ENCODE measurements at places on chromosomes 13 and 19.

GRCh38 chr13:47133011-47133445, 236.2 kb upstream of the HTR2A start:
- DNase-seq: no peak

GRCh38 chr13:30735872-30736175, 481 bp downstream of the ALOX5AP start:
- DNase-seq: no peak

- no peak for DNase-seq
These were observed 40.4 kb upstream of the PDCD5 start for GRCh38 chr19:32540621-32541020.

DNA sequence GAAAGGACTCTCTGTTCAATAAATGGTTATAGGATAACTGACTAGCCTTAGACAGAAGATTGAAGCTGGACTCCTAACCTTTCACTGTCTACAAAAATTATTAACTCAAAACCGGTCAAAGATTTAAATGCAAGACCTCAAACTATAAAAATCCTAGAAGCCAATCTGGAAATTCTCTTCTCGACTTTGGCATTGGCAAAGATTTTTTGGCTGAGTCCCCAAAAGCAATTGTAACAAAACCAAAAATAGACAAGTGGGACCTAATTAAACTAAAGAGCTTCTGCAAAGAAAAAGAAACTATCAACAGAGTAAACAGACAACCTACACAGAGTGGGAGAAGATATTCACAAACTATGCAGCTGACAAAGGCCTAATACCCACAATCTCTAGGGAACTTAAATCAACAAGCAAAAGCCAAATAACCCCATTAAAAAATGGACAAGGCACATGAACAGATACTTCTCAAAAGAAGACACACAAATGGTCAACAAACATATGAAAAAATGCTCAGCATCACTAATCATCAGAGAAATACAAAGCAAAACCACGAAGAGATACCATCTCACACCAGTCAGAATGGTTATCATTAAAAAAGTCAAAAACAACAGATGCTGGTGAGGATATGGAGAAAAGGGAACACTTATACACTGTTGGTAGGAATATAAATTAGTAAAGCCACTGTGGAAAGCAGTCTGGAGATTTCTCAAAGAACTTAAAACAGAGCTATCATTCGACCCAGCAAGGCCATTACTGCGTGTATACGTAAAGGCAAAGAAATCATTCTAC, 266.3 kb downstream of the DNAJC15 start:
- DNase-seq: no peak

DNA sequence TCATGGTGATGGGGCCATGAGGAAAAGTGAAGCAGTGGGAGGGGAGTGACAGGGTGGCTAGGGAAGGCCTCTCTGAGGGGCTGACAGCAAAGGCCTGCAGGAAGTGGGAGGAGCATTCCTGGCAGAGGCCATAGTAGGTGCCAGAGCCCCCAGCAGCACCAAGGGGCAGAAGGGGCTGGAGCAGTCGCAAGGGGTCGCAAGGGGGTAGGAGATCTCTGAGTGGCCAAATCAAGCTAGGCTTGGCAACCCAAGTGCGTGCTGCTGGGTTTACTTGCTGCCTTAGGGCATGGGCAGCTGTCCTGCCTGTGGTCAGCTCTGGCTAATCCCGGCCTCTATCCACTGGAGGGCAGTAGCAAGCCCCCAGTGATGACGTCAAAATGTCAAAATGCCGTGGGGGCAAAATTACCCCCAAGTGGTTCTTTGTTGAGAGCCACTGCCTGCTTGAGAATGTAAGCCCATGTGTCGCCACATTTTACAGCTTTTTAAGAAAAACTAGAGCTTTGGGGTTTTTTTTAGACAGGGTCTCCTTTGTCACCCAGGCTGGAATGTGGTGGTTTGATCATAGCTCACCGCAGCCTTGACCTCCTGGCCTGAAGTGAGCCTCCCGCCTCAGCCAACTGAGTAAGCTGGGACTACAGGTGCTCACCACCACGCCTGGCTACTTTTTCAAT, 11.8 kb downstream of the CCDC97 start:
- no peak for DNase-seq

- peak; percentile 82 for DNase-seq
These were observed 892 bp downstream of the TRIR start for GRCh38 chr19:12733369-12734214.

- DNase-seq: no peak
These were observed 648.5 kb downstream of the PCDH9 start for GRCh38 chr13:66581675-66582074.

DNA sequence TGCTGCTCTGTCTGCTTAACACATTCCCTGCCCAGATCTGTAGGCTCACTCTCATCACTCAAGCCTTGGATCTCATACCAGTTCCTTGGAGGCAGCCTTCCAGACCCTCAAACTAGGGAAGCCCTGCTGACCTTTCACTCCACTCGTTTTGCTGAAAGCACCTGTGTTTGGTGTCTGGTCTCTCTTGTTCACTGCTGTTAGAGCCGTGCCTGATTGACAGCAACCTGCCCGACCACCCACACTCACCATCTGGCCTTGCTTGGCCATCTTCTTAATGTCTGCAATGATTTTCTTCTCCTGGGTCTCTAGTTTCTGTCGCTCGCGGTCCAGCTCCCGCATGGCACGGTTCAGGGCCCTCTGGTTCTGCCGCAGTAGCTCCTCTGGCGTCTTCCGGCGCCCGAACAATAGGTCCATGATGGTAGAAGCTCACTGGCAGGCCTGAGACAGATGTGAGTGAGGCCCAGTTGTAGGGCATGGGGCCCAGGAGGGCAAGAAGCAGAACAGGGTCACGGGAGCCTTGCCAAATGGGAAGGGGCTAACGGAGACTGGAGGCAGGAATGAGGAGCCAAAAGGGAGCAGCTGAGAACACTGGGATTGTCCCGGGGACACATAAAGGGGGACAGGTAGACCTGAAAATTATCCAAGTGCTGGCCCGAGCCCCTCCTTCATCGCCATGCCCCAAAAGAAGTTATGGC, 959 bp downstream of the CHMP2A start:
- DNase-seq: no peak

- DNase-seq: no peak
These were observed 37.7 kb downstream of the LHFPL6 start for GRCh38 chr13:39565036-39565949.

GRCh38 chr13:50847501-50847900, 4.0 kb upstream of the DLEU7 start:
- DNase-seq: no peak

DNA sequence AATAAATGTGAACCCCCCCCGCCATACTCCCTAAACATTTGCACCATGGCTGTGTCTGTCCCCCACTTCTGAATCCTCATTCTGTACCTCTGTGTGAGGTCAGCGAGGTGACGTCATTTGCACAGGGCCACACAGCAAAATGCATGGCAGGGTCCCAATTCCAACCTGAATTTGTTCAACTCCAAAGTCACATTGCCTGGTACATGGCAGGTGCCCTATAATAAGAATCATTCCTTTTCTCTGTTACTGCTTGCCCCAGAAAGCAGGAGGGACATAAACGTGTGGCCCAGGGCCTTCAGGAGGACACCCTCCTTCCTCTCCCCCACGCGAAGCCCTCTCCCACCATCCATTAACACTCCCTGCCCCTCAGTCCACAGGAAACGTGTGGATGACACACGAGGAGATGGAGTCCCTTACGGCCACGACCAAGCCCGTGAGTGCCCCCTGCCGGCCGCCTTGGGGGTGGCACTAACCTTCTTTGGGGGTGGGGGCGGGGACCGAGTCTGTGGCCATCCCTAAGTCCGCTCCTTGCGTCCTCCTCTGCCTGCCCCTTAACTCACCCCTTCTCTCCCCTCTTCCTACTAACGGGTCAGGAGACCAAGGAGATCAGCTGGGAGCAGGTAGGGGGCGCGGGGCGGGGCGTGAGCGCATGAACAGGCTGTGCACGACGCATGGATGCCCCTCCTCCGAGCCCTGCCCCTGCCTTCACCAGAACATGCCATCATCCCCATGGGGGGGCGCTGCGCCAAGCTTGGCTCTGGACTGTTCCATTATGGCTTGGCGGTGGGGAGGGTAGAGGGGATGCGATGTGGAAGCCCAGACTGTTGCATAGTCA, 9.4 kb downstream of the HRC start:
- DNase-seq: peak; percentile 90

GRCh38 chr13:36912369-36912768, 7.7 kb downstream of the SMAD9 start:
- no peak for DNase-seq

GRCh38 chr13:109655206-109655600, 131.2 kb downstream of the IRS2 start:
- no peak for DNase-seq

DNA sequence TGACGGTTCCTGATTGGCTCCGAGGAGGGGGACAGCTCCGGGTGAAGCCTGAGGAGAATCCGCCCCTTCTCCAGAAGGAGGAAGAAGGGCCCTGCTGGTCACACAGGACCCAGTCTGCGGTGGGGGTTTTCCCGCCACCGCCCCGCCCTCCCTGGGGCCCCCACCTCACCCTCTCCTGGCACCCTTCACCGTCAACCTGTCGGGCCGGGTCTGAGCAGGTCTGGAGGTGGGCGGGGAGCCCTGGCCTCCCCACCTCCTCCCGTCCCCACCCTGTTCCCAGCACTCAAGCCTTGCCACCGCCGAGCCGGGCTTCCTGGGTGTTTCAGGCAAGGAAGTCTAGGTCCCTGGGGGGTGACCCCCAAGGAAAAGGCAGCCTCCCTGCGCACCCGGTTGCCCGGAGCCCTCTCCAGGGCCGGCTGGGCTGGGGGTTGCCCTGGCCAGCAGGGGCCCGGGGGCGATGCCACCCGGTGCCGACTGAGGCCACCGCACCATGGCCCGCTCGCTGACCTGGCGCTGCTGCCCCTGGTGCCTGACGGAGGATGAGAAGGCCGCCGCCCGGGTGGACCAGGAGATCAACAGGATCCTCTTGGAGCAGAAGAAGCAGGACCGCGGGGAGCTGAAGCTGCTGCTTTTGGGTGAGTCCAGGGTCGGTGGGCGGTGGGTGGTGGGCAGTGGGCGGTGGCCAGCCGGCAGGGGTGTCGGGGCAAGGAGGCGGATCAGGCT, at the start of gene GNA15:
TSS of gene GNA15 (plus strand) at position 73 of the 723 bp plus-strand sequence. CDS start at position 491, 418 bp downstream.
- DNase-seq: peak; percentile 73

DNA sequence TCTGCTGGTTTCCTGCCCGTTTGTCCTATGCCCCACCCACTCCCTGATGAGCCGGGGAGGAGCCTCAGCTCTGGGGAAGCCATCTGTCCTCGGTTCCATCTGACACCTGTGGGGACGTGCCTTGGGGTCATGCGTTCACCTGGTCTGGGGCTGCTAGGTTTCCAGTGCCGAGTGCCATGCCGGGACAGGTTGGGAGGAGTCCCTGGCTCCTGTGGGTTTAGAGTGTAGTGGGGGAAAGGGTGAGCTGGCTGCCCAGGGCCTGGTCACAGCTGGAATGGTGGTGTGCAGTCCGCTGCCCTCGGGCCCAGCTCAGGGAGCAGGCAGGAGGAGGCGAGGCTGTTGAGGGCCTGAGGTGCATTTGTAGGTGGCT, 2.5 kb downstream of the KDM4B start:
- peak; percentile 58 for DNase-seq

DNA sequence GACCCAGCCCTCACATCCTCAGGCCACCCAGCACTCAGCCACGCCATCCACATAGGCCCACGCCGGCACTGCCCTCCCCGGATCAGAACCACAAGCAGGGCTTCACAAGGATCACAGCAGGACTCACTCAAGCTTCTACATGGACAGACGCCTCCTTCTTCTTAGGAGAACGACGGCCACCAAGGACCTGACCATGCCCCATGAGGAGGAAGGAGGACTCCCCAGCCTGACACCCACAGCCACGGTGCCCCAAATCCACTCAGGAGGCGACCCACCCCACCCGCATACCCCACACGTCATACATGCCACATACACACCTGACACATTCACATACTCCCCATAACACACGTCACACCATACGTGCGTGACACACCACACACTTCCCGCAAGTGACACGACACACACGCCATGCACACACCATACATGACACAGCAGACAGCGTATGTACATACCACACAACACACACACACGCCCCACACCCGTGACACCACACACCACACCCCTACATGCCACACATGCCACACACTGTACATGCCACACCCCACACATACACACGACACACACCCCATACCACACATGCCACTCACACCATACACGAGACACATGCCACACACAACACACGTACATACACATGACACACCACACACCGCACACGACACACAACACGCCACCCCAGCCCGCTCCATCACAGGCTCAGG, 50.4 kb downstream of the MLLT1 start:
- no peak for DNase-seq

DNA sequence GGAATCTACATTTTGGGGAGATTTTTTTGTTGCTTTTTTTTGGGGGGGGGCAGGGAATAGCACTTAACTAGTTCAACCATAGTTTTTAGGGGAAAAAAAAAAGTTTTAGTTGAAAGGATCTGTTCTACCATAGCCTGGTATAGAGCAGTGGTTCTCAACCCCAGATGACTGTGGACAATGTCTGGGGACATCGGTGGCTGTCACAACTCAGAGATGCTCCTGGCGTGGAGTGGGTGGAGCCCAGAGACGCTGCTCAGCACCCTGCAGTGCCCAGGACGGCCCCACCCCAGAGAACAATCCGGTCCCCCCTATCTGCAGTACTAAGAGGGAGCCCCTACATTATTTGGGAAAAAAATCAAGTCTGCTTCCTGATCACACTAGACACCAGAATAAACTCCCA, 8.3 kb downstream of the GNG7 start:
- no peak for DNase-seq

GRCh38 chr13:67619351-67619994, 389.3 kb upstream of the PCDH9 start:
- DNase-seq: no peak

GRCh38 chr19:17249887-17250548, 4.3 kb upstream of the NR2F6 start:
- DNase-seq: no peak

DNA sequence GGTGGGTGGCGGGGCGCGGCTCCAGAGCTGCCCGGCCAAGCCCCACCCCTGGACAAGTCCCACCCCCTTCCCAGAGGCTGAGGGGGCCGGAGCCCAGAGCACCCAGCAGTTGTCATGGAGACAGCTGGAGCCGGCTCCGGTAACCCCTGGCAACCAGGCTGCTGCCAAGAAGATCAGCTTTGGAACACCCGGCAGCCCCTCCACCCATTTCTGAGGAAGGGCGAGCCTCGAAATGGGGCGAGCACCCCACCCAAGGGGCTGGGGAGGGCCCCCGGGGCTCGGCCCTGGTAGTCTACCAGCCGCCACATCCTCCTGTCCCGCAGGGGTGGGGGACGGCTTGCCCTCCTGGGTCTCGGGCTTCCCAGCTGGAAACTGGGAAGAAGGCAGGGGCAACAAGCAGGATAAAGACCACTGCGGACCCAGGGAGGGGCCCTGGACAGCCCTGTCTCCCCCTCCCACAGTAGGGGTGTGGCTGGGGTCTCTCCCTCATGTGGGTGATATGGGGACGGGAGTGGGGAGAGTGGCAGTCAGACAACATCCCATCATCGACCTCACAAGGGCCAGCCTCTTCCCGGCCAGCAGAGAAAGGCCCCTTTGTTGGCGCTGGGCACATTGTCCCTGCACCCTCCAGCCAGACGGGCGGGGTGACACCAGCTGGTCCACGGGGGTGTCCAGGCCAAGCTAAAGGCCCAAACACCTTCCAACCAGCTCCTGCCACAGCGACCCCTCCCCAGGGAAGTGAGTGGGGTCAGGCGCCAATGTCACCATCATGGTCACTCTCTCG, 1.5 kb downstream of the CERS1 start:
- no peak for DNase-seq

GRCh38 chr19:19966862-19967261, 66.1 kb downstream of the ZNF93 start:
- no peak for DNase-seq

GRCh38 chr19:8609279-8610040, 1.1 kb downstream of the ADAMTS10 start:
- peak; percentile 48 for DNase-seq

- DNase-seq: no peak
These were observed 329.3 kb downstream of the SPRY2 start for GRCh38 chr13:80011448-80012212.

All from activated CD4-positive, alpha-beta T cell treated with anti-CD3 and anti-CD28 coated beads for 36 hours (primary cell).